ENCODE measurements at places on chromosomes 16 and 17. TPM values are rescaled to one million over a fixed set of nuclear protein-coding genes. Genes with fewer than 3 reads are reported as not detected.

GRCh38 chr17:39261286-39261685 lies 35.5 kb upstream of the STAC2 start:
- no peak overlapping the region for H3K4me3 ChIP-seq
- peaks cover 8% of the 10 kb centered on the region for H3K36me3 ChIP-seq
- H3K27me3 ChIP-seq: no peaks in the 10 kb centered on the region
- no peak overlapping the region for H3K27ac ChIP-seq
- no peaks in the 10 kb centered on the region for H3K4me1 ChIP-seq
- no peak for DNase-seq

DNA sequence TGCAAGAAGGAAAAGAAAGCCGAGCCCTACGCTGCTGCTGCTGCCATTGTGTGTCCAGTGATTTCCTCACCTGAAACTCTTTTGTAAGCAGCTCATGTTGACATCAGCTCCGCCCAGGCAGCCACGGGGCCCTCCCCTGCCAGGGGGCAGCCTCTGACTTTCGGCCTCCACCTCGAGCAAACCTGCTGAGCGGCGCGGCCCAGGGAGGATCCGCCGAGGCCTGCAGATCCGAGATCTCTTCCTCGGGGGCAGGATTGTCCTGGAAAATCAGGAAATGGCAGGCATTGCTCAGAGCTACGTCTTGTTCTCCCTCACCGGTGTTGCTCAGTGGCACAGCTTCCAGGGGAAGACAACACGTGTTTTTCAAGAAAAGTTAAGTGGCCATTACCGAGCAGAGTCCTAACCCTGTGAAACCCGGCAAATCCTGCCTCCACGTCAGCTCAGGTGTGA lies 35.6 kb upstream of the ZNF750 start:
- peak overlapping the region; percentile 81 for H3K27ac ChIP-seq
- peaks cover 100% of the 10 kb centered on the region for H3K4me1 ChIP-seq
- H3K36me3 ChIP-seq: no peaks in the 10 kb centered on the region
- no peak for DNase-seq

Gene SLC35G6
- not detected for total RNA-seq

Gene PITPNM3
- 19.6 TPM for total RNA-seq

GRCh38 chr17:7294614-7295153 lies at the start of gene YBX2:
TSS of gene YBX2 (minus strand) at chr17:7294639. CDS start at chr17:7294500, 139 bp downstream.
- peak within 1 kb of the TSS; percentile 12 for H3K4me3 ChIP-seq
- peaks cover 32% of the 10 kb centered on the region for H3K4me1 ChIP-seq
- H3K27me3 ChIP-seq: peaks cover 58% of the 10 kb centered on the region
- H3K36me3 ChIP-seq: no peaks in the 10 kb centered on the region
- peak within 1 kb of the TSS; percentile 34 for H3K27ac ChIP-seq
- DNase-seq: no peak

GRCh38 chr17:45008216-45008615 lies 40.1 kb upstream of the C1QL1 start:
- H3K4me3 ChIP-seq: no peak overlapping the region
- H3K27me3 ChIP-seq: no peaks in the 10 kb centered on the region

GRCh38 chr16:87274794-87275193 lies 42.4 kb downstream of the C16orf95 start:
- no peaks in the 10 kb centered on the region for H3K27me3 ChIP-seq
- no peak overlapping the region for H3K4me3 ChIP-seq
- peaks cover 14% of the 10 kb centered on the region for H3K4me1 ChIP-seq
- no peaks in the 10 kb centered on the region for H3K36me3 ChIP-seq
- H3K27ac ChIP-seq: no peak overlapping the region
- no peak for DNase-seq

- H3K36me3 ChIP-seq: no peaks in the 10 kb centered on the region
- no peaks in the 10 kb centered on the region for H3K4me1 ChIP-seq
- no peak overlapping the region for H3K27ac ChIP-seq
Measured at GRCh38 chr16:60651346-60651745, 1384.9 kb downstream of the CDH8 start.

DNA sequence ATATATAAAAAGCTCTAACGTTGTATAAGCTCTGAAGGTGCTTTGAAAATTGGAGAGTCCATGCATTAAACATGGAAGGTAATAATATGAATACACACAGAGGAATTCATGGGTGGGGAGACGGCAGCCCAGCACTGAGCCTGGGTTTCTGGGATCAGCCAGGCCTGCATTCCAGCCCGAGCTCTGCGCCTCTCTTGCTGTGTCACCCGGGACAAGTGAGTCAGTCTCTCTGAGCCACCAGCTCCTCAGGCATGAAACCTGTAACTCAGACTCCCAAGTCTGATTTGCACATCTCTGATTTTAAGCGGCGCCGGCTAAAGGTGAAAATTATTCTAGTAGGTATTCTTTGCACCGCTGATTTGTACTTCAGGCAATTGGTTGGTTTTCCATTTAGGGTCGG lies 238.8 kb downstream of the MRTFB start:
- H3K36me3 ChIP-seq: no peaks in the 10 kb centered on the region
- H3K4me1 ChIP-seq: peaks cover 61% of the 10 kb centered on the region
- no peaks in the 10 kb centered on the region for H3K27me3 ChIP-seq
- H3K27ac ChIP-seq: peak overlapping the region; percentile 76
- DNase-seq: no peak
- no peak overlapping the region for H3K4me3 ChIP-seq

Gene TEDC2
- total RNA-seq: 1.1 TPM

Gene CLDN7
- total RNA-seq: 172 TPM

DNA sequence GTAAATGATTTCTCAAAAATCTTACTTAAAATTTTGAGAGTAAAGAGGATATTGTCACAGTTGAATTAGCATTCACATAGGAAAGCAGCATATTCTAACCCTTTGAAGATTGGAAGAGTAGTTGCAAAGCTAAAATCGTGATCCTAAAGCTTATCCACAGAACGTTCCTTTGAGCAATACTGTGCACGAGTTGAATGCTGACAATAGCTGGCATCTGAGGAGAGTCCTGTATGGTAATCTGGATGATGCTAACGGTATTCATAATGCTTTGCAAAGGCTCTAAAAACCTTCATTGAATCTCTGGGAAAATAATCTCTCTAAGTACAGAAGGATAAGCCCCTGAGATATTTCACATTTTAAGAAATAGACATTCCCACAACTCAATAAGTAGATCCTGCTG lies 354.6 kb downstream of the CDH8 start:
- DNase-seq: no peak
- no peaks in the 10 kb centered on the region for H3K4me1 ChIP-seq
- no peaks in the 10 kb centered on the region for H3K27me3 ChIP-seq
- H3K4me3 ChIP-seq: no peak overlapping the region
- no peaks in the 10 kb centered on the region for H3K36me3 ChIP-seq
- H3K27ac ChIP-seq: no peak overlapping the region

Gene HOXB2
- 9.2 TPM for total RNA-seq

Data from esophagus squamous epithelium (tissue), 5 donors.